Endothelial cell of umbilical vein (primary cell): ENCODE measurements at places on chromosomes 11 and 22. TPM values are rescaled to one million over a fixed set of nuclear protein-coding genes. Genes with fewer than 3 reads are reported as not detected.

DNA sequence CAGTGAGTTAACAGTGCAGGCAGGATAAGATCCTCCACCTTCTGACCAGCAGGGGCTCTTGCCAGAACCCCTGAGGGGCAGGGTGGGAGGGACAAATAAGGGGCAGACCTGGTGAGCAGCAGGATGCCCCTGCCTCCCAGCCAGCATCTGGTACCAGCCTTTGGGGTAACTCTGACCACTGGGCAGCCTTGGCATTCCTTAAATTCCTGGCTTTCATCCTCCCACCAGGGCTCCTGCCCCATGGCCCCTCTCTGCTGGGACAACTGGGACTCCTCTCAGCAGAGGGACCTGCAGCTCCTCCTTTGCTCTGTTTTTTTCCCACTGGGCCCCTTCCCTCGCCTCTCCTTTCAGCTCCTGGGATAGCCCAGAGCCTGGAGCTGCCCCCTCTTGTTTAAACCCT, 98.0 kb upstream of the CD82 start:
- no peak overlapping the region for H3K4me3 ChIP-seq
- no peaks in the 10 kb centered on the region for H3K36me3 ChIP-seq
- H3K27ac ChIP-seq: no peak overlapping the region
- no peaks in the 10 kb centered on the region for H3K4me1 ChIP-seq

MRPL40 gene
- total RNA-seq: 27.4 and 30.6 TPM in 2 replicates

DNA sequence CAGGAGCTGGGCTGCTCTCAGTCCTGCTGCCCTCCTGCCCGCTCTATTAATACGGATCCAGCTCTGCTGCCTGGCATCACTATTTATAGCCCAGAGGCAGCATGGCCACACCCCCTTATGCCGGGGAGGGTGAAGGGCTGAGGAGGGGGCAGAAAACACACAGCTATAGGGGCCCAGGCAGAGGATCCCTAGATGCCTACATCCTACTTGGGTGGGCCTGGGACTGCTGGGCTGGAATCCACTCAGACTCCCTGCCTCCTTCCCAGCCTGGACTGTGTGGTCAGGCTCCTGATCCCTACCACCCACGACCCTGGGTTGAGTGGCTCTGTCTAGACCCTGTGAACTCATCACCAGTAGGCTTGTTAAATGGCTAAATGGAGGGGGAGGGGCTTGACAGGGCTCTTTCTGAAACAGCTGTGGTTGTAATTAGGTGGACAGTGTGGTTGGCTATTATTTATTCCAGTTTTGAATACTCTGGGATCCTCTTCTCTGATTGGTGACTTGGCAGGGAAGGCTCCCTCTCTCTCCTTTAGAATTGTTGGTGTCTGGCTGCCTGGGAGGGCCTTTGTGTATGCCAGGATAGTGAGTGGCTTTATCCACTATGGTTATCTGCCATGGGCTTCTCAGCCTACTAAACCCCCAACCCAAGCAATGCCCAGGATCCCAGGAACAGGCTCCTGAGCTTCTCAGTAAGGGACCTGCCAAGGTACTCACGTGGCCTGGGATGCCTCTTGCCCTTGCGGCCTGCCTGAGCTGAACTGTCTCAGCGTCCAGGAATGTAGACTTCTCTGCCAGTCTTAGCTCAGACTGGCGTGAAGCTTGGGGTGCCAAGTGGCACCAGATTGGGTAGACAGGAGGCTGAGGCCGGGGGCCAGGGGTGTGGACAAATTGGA, 15.2 kb downstream of the PHLDB1 start:
- H3K4me3 ChIP-seq: no peak overlapping the region
- peak; percentile 32 for DNase-seq
- peaks cover 6% of the 10 kb centered on the region for H3K36me3 ChIP-seq

GRCh38 chr22:27768027-27768653, 33.4 kb downstream of the MN1 start:
- H3K4me1 ChIP-seq: no peaks in the 10 kb centered on the region
- H3K4me3 ChIP-seq: no peak overlapping the region
- H3K36me3 ChIP-seq: no peaks in the 10 kb centered on the region
- no peak overlapping the region for H3K27ac ChIP-seq

TMPRSS5 gene
- 0.58 and 0.64 TPM in 2 replicates for total RNA-seq

- peaks cover 8% of the 10 kb centered on the region for H3K36me3 ChIP-seq
- H3K27me3 ChIP-seq: no peaks in the 10 kb centered on the region
- H3K27ac ChIP-seq: no peak overlapping the region
- no peak for DNase-seq
- H3K4me1 ChIP-seq: no peaks in the 10 kb centered on the region
These were observed 14.1 kb upstream of the TMEM121B start for GRCh38 chr22:17135153-17135760.

DNA sequence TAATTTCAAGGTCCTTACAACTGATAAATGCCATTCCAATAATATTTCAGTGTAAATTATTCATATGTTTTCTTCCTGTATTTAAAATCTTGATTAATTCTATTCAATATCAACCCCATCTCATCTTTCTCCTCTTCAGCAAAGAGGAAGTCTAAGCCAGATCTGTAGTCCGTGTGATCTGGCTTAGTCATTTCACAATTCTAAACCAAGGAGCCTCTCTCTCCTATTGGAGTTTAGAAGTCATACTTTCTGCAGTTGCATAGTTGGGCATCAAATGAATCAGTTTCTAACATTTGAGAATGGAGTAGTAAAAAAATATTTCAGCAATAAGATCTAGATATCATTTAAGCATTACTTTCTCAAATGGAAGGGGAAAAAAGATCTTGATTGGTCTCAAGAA, 354.9 kb downstream of the JRKL start:
- no peak overlapping the region for H3K27ac ChIP-seq
- no peaks in the 10 kb centered on the region for H3K36me3 ChIP-seq
- DNase-seq: no peak
- H3K4me3 ChIP-seq: no peak overlapping the region

C11orf71 gene
- 4.0 and 5.4 TPM in 2 replicates for total RNA-seq

DNA sequence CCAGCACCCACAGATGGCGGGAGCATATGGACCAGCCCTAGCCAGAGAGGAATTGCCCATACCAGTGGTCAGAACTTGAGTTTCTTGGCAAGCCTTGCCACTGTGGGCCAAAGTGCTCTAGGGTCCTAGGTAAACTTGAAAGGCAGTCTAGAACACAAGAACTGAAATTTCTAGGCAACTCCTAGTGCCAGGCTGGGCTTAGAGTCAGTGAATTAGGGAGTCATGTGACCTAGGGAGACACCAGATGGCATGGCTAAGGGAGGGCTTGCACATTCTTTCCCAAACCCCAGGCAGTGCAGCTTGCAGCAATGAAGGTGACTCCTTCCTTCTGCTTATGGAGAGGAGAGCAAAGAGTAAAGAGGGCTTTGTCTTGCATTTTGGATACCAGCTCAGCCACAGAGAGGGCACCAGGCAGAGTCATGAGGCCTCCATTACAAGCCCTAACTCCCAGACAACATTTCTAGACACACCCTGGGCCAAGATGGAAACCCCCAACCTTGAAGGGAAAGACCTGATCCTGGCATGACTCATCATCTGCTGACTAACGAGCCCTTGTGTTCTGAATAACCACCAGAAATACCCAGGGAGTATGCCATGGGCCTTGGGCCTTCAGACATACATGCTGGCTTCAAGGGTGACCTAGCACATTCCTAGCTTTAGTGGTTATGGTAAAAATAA, 19.2 kb upstream of the OR56A3 start:
- no peak overlapping the region for H3K4me3 ChIP-seq
- no peak overlapping the region for H3K27ac ChIP-seq
- H3K36me3 ChIP-seq: no peaks in the 10 kb centered on the region
- no peaks in the 10 kb centered on the region for H3K4me1 ChIP-seq
- no peaks in the 10 kb centered on the region for H3K27me3 ChIP-seq

- no peaks in the 10 kb centered on the region for H3K27me3 ChIP-seq
- H3K4me1 ChIP-seq: no peaks in the 10 kb centered on the region
- H3K4me3 ChIP-seq: no peak overlapping the region
- DNase-seq: no peak
- no peak overlapping the region for H3K27ac ChIP-seq
- H3K36me3 ChIP-seq: no peaks in the 10 kb centered on the region
These were observed 46.7 kb upstream of the INCENP start for GRCh38 chr11:62077132-62077531.

DNA sequence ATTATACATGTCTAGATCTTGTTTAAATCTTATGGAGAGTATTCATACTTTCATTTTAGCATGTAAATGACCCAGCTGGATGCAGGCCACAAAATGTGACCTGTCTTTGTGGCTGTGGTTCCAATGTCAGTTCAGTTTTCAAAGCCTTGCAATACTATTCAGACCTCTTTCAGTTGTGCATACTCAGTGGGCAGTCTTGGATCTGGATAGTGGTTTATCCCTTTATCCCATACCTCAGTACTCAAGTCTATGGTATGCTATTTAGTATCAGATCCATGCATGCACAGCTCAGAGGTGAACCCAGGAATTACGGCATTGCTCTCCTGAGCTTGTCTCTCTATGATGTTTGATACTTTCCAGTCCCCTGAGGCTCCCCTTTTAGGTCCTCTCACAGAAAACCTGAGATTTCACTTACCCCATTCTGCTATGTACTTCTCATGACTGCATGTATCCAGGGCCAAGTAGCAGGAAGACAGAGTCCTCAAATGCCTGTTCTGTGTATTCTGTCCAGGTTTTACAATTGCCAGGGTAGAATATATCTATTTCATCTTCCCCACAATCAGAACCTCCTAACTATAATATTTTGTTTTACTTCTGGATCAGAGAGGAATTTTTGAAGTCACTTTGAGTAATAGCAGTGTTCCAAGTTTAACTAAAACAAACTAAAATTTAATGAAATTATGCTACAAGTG, 6.9 kb upstream of the P4HA3 start:
- peak overlapping the region; percentile 94 for H3K27ac ChIP-seq
- peak; percentile 66 for DNase-seq
- peaks cover 47% of the 10 kb centered on the region for H3K4me1 ChIP-seq
- H3K4me3 ChIP-seq: no peak overlapping the region
- H3K36me3 ChIP-seq: no peaks in the 10 kb centered on the region
- no peaks in the 10 kb centered on the region for H3K27me3 ChIP-seq

- H3K36me3 ChIP-seq: peaks cover 4% of the 10 kb centered on the region
- no peak overlapping the region for H3K27ac ChIP-seq
- no peaks in the 10 kb centered on the region for H3K4me1 ChIP-seq
- no peak overlapping the region for H3K4me3 ChIP-seq
These were observed 75.0 kb upstream of the OR4B1 start for GRCh38 chr11:48141475-48142122.

GRCh38 chr22:45504373-45505341, 2.0 kb downstream of the FBLN1 start:
- H3K36me3 ChIP-seq: no peaks in the 10 kb centered on the region
- H3K4me1 ChIP-seq: peaks cover 4% of the 10 kb centered on the region
- no peak overlapping the region for H3K27ac ChIP-seq
- DNase-seq: peak; percentile 7
